Inflammatory macrophage treated with lipopolysaccharide for 4 hours (primary cell): ENCODE measurements at places on chromosomes 4 and X.

- peak; percentile 13 for DNase-seq
These were observed 21.0 kb downstream of the S100G start for GRCh38 chrX:16671005-16671404.

DNA sequence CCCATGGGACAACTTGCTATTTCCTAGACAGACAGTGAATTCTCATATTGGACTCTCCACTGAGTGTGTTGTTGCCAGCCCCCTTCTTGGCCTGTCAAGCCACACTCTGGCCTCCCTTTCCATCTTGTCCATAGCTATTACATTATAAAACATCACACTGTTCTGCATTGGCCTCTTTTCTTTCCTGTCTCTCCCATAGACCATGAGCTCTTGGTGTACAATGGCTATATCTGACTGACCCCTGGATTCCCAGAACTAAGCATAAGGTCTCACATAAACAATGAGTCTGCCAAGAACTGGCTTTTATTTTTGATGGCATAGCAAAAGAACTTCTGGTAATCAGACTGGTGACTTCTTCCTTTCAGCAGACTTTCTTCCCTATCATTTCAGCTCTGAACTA, 23.8 kb downstream of the STARD8 start:
- no peak for DNase-seq

DNA sequence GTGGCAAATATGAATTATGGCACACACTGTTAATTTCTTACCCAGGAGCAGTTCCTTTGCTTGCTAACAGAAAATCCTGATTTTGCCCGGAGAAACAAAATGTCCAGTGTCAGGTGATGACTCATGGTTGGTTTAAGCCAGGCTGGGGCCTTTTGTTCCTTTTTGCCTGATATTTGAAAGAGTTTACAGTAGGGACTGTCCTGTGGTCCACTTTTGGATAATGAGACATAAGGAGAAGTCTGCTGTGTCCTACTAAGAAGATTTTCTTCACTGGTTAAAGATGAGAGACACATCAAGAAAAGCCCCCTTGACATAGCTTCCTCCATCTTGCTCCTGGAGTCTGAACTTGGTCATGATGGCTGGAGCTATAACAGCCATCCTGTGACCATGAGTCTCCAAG, 12.1 kb upstream of the DRD5 start:
- peak; percentile 31 for DNase-seq

- DNase-seq, result peak; percentile 52
These were observed 219.7 kb downstream of the DCLK2 start for GRCh38 chr4:150297861-150298474.

GRCh38 chr4:84708406-84709135, 125.6 kb downstream of the CDS1 start:
- DNase-seq, result no peak

DNA sequence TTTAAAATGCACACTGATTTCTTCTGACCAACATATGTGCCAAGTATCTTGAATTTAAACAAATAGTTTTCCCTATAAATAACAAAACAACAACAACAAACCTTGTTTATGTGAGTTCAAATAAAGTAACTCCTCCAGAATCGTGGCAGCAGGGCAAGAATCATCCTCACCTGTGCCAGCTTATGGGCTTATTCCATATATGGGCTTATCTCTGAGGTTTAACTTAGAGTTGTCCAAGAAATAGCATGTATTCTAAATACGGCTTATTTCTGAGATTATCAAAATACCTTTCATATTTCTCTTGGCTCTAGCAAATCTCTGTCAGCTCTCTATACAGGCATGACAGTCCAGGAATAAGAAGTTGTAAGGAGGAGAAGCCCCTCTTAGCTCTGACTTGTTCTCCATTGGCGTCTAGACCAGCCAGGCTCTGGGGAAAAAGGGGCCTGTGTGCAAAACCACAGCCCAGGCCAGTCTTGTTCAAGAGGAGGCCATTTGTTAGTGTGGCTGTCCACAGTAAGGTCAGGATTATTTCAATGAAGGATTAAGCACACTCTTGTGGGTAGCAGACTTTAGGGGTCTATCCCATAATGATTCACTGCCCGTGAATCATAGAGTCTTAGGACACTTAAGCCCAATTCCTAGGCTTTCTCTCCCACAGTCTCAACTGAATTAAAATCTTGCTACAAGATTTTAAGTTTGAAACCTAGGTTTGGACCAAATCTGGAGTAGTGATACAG, 63.2 kb downstream of the FRAS1 start:
- DNase-seq, result no peak

- DNase-seq, result no peak
These were observed 30.2 kb downstream of the SPANXD start for GRCh38 chrX:141668371-141668770.

DNA sequence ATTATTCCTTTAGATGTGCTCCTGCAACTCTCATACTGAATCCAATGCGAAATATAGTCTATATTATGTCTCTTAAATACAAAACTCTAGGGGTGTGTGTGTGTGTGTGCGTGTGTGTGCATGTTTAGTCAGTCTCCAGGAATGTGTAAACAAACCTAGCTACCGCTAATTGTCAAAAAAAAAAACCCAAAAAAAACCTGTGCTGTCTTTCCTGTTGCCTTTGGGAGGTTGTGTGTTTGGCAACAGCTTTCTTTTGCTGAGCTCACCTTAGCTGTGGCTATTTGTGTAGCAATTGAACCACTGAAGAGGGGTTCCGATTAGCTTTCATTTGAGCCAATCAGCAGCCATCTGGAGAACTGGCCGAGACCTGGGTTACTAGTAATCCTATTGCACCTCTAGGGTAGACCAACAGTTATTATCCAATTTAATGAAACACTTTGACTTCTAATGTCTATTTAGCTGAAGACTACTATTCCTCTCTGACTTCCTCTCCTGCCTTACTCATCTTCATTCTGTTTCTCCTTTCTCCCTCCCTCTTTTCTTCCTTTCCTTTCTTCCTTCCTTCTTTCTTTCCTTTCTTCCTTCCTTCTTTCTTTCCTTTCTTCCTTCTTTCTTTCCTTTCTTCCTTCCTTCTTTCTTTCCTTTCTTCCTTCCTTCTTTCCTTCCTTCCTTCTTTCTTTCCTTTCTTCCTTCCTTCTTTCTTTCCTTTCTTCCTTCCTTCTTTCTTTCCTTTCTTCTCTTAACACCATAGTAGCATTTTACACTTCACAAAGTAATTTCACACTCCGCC, 471.1 kb downstream of the GBA3 start:
- no peak for DNase-seq

DNA sequence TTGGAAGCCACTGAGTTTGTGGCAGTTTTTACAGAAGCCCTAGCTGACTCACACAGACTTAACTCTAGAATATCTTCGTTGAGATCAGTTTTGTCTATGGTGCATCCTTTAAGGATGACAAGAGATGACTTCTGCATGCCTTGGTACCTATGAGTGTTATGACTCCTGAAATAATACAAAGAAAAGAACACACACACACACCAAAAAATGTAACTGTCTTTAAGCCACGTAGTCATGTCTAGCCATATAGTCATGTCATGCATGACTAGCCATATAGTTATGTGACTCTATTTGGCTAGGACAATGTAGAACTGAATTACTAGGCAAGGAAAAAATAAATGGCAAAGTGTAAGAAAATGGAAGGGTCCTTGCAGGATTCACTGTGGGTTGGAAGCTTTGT, 447.8 kb downstream of the NLGN4X start:
- DNase-seq, result no peak

DNA sequence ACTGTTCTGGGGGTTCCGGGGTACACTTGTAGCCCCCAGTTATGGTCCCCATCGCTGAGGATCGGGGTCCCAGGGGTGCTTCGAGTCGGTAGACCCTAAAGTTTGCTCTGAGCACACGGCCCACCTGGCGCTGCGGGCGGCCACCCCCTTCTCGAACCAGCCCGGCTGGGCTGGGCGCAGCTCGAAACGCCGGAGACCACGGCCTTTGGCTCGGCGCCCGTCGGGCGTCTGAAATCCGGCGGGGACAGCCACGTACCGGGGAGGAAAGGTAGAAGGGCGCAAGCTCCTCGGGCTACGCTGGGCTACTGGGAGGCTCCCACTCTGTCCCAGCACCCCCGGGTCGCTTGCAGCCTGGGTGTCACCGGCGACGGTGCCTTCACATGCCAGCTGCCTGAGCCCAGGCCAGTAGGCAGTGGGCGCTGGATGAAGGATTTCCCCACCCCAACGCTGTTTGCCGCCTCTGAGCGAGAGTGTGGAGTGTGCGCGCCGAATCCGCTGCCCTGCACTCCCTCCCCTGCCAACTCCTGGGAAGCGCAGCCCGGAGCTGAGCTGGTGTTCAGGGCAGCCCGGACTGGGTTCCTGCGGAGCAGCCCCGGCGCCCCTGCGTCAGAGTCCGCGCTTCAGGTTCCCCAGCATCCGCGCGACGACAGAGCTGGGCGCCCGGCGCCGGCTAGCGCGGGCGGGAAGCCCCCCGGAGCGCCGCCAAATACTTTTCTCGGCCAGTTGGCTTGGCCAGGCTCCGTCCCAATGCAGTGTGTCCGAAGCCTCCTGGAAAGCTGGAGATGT, 637 bp downstream of the MAMLD1 start:
- peak; percentile 37 for DNase-seq

GRCh38 chrX:123873956-123874355, 14.1 kb downstream of the XIAP start:
- DNase-seq, result peak; percentile 41

GRCh38 chr4:178081896-178082295, 639.7 kb upstream of the AGA start:
- no peak for DNase-seq
